ENCODE measurements at places on chromosomes 5 and 9. TPM values are rescaled to one million over a fixed set of nuclear protein-coding genes. Genes with fewer than 3 reads are reported as not detected.

GRCh38 chr9:93112864-93113389 lies 16.9 kb downstream of the CARD19 start:
- H3K27me3 ChIP-seq: no peaks in the 10 kb centered on the region
- DNase-seq: no peak
- H3K27ac ChIP-seq: no peak overlapping the region

- no peak overlapping the region for H3K4me3 ChIP-seq
- H3K27me3 ChIP-seq: no peaks in the 10 kb centered on the region
- no peak overlapping the region for H3K27ac ChIP-seq
- no peak for DNase-seq
Observed at GRCh38 chr5:87136733-87137132, 130.9 kb upstream of the RASA1 start.

GRCh38 chr5:150441813-150442698 lies 7.5 kb downstream of the RPS14 start:
- no peaks in the 10 kb centered on the region for H3K4me1 ChIP-seq
- no peak overlapping the region for H3K4me3 ChIP-seq
- no peaks in the 10 kb centered on the region for H3K27me3 ChIP-seq
- DNase-seq: no peak
- H3K36me3 ChIP-seq: peaks cover 39% of the 10 kb centered on the region

DNA sequence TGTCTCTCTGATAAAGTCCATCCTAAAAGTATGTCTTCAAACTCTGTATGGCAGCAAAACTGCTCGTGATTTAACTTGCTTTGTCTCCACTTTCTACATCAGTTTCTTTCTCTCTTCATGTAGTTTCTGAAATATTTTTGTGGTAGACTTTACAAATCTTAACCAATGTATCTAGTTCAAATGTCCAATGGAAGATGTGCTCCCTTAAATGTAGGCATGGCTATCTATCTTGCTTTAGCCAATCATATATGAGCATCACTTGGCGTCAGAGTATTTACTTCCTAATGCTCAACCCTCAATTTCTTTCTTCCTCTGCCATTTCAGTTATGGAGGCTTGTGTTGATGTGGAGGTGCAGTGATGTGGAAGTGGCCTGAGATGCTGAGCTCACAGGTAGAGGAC lies 206.1 kb upstream of the ZNF608 start:
- H3K4me1 ChIP-seq: no peaks in the 10 kb centered on the region
- no peaks in the 10 kb centered on the region for H3K27me3 ChIP-seq
- no peak overlapping the region for H3K4me3 ChIP-seq
- H3K27ac ChIP-seq: no peak overlapping the region
- no peak for DNase-seq

GRCh38 chr9:27150746-27151406 lies 41.9 kb downstream of the TEK start:
- no peaks in the 10 kb centered on the region for H3K27me3 ChIP-seq
- H3K36me3 ChIP-seq: no peaks in the 10 kb centered on the region
- peaks cover 2% of the 10 kb centered on the region for H3K4me1 ChIP-seq
- no peak for DNase-seq

- DNase-seq: peak; percentile 52
- H3K4me1 ChIP-seq: peaks cover 4% of the 10 kb centered on the region
- H3K27ac ChIP-seq: no peak overlapping the region
- H3K36me3 ChIP-seq: no peaks in the 10 kb centered on the region
Observed at GRCh38 chr9:75866273-75866871, 24.1 kb upstream of the PCSK5 start.

- DNase-seq: no peak
- H3K27ac ChIP-seq: no peak overlapping the region
- no peaks in the 10 kb centered on the region for H3K36me3 ChIP-seq
- H3K27me3 ChIP-seq: no peaks in the 10 kb centered on the region
- no peak overlapping the region for H3K4me3 ChIP-seq
Observed at GRCh38 chr9:125119643-125120286, 23.6 kb downstream of the SCAI start.

DNA sequence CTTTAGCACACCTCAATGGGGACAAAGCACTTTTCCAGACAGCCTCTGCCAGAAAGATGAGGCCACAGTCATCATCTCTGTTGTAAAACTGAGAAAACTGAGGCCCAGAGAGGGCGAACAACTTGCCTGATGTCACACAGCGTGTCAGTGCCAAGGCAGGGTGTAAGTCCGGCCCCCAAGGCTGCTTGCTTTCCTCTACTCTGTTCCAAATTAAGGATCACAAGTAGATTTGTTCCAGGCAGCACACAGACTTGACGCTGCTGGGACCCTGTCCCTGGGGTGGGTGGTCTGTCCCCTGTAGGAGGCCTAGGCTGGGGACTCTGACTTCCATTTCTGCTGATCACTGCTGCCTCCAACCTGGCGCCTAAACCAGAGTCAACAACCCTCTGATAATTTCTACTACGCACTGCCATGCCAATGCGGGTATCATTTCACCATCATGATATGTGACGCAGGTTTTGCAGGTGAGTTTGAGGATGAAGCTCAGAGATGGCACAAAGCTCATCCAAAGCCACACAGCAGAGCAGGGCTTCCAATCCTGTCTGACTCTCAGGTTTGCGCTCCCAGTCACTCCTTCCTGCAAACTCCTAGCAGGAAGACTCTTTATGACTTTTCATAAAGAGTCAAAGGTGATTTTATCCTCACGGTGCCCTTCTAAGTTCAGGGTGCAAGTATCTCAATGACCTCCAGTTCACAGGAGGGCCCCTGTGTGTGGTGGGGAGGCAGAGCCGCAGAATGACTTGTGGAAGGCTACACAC lies 13.5 kb upstream of the RALGDS start:
- H3K27ac ChIP-seq: peak overlapping the region; percentile 97
- H3K4me3 ChIP-seq: no peak overlapping the region
- no peaks in the 10 kb centered on the region for H3K36me3 ChIP-seq
- peaks cover 62% of the 10 kb centered on the region for H3K4me1 ChIP-seq
- DNase-seq: peak; percentile 57
- no peaks in the 10 kb centered on the region for H3K27me3 ChIP-seq

Gene LCN6
- total RNA-seq: 1.1 TPM

Gene FAM153A
- not detected for total RNA-seq

Gene ENG
- total RNA-seq: 23.9 TPM

Gene LTC4S
- 3.0 TPM for total RNA-seq

Gene NIPAL4
- not detected for total RNA-seq

Gene SLIT3
- 6.7 TPM for total RNA-seq

Gene OLFM1
- total RNA-seq: 3.7 TPM

Gene SNCB
- total RNA-seq: not detected

Gene C9orf50
- not detected for total RNA-seq

Gene TPD52L3
- not detected for total RNA-seq

Gene STRBP
- total RNA-seq: 19.1 TPM

Gene TMEM38B
- 36.6 TPM for total RNA-seq

Gene PCDHGA4
- 1.6 TPM for total RNA-seq

Gene PCDHB5
- 1.1 TPM for total RNA-seq

Gene ENHO
- total RNA-seq: 1.4 TPM
